Myocyte (in vitro differentiated cells): ENCODE measurements at places on chromosomes 5 and 9. TPM values are rescaled to one million over a fixed set of nuclear protein-coding genes. Genes with fewer than 3 reads are reported as not detected.

DNA sequence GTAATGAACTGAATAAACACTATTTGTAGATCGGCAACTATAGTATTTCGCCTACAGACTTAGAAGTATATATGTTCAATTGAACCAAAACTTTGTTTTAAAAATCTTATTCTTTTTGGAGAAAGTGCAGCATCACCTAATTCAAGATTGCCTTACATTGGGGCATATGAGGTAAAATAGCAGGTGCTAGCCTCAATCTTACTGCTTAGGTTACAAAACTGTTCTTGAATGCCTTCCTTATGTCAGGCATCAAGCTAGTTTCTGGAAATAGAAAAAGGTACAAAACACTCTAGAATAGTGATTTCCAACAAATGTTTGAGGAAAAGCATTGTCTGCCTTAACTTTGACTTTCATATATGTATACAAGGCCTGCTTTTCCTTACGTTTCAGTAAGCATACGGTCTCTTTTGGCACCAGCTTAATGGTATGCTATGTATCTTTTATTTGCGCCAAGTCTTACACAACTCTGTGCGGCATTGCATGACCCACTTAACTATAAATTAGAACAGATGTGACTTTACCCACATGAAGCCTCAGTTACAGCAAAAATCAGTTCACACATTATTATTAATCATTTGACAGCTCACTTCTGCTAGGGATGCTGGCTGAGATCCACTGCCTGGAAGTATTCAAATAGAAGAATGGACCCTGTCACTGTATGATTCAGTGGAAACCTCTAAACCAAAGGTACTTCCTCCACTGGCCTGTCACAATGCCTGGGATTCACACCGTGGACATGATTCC, 174.1 kb downstream of the PRELID2 start:
- no peak for DNase-seq

DNA sequence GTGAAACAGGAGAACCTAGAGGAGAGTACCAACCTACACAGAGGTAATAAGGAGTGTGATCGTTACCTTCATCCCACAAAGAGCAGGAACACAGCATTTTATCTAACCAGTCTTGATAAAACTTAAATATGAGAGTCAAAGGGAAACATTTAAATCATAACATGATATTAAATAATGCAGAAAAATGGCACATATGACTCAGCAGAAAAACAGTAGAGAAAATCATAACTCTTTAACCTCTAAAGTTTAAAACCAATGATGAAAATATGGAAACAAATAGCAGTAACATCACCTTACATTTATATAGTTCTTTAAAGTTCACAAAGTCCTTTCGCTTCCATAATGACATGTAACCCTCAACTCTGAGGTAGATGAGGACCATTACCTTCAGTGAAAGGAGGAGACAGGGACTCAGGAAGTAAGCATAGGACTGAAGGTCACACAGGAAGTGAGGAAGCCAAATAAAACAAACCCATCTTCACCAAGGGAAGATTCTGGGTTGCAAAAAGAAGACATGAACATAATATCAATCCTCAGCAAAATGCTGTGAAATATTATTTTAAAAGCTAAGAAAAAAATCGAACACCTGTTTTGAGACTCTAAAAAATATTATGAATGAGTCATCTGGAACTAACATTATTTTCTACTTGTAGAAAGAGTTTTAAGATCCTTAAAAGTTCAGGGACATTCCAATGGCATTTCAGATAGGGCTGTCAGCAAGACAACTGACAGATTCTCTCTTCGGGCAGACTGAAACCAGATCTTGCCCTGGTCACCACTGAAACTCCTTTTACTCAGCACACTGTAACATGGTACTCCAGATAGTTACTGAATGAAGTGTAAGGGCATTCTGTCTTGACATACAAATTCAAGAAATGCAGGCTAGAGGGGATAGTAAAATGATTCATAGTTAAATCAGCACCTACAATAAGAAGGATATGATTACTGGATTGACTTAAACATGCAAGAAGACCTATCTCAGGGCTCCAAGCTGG, 148.5 kb downstream of the EPB41L4A start:
- peak; percentile 22 for DNase-seq

DNA sequence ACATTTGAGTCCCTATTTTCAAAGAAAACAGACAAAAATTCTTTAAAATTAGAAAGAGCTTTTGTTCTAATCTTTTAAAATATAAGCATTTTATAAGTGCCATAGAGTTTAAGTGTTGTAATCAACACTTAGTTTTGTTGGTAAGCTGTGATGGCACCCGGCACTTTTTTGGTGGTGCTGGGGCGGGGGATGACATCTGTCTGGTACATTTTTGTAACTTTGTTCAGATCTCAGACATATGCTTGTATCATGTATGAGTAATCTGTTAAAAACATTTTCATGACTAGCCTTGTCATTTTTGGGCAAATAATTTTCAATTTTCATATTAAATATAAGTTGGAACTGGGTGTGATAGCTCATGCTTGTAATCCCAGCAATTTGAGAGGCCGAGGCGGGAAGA, 51.7 kb downstream of the UBAP1 start:
- no peak for DNase-seq

GRCh38 chr9:130040984-130041647, 1.9 kb downstream of the FNBP1 start:
- no peak for DNase-seq

GRCh38 chr5:142979636-142980035, 209.5 kb downstream of the ARHGAP26 start:
- no peak for DNase-seq

DNA sequence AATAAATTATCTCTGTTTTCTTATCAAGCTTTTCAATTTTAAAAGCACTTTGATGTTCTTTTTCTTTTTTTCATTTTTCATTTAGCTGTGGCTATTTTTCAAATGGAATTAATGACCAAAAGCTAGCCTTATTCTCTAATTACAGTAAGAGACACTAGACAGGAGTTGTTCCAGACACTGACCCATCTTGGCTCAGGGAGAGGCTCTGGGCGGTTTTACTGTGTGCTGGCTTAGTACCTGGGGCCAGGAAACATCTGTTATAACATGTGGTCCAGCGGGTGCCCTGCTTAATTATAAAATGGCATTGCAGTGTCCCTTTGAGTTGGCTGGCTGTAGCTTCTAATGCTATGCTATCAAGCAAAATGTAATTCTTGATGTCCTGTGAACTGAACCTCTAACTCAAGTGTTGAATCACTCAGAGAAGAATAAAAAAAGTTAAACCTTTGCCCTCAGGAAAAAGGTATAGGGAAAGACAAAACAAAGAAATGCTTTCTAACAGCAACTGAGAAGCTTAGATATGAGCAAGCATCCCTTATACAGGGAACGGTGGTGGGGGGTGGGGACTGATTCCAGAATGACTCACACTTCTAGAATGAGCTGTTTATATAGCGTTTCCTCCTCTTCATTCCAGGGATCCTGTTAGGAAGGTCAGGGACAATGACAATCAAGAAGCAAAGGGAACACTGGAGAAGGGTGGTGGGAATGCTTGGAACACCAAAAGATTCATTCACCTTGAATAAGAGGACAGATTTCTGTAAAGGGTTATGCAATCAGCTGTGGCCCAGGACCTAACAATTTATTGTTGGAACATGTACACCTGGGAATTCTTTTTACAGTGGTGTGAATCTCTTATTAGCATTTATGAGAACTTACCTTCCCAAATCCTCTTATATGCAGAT, 58.7 kb upstream of the NFIB start:
- DNase-seq, result peak; percentile 38

- DNase-seq, result no peak
Observed at GRCh38 chr5:114261989-114262388, 99.9 kb upstream of the KCNN2 start.

GRCh38 chr5:37926732-37927131, 86.9 kb upstream of the GDNF start:
- peak; percentile 49 for DNase-seq

Gene FASTKD3
- 11.9 and 12.1 TPM in 2 replicates for total RNA-seq

DNA sequence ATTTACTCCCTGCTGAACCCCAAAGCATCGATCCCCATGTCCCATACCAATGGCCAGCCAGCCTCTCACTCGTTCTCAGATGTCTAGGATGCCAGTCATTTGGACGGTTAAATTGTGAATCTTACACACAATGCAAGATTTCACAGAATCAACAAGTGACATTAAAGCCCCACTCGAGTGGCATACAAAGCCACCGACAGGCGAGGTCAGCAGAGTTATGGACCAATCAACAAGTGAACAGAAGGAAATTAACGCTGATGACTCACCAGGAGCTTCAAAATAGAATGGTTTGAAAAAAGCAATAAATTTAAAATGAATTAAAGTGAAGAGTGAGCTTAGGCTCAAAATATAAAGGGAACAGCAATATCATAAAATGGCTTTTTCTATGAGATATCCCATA, 8.2 kb upstream of the RUFY1 start:
- no peak for DNase-seq

Gene PCDHB11
- 3.9 and 5.3 TPM in 2 replicates for total RNA-seq

GRCh38 chr5:135651156-135651555, 72.4 kb upstream of the CXCL14 start:
- no peak for DNase-seq

DNA sequence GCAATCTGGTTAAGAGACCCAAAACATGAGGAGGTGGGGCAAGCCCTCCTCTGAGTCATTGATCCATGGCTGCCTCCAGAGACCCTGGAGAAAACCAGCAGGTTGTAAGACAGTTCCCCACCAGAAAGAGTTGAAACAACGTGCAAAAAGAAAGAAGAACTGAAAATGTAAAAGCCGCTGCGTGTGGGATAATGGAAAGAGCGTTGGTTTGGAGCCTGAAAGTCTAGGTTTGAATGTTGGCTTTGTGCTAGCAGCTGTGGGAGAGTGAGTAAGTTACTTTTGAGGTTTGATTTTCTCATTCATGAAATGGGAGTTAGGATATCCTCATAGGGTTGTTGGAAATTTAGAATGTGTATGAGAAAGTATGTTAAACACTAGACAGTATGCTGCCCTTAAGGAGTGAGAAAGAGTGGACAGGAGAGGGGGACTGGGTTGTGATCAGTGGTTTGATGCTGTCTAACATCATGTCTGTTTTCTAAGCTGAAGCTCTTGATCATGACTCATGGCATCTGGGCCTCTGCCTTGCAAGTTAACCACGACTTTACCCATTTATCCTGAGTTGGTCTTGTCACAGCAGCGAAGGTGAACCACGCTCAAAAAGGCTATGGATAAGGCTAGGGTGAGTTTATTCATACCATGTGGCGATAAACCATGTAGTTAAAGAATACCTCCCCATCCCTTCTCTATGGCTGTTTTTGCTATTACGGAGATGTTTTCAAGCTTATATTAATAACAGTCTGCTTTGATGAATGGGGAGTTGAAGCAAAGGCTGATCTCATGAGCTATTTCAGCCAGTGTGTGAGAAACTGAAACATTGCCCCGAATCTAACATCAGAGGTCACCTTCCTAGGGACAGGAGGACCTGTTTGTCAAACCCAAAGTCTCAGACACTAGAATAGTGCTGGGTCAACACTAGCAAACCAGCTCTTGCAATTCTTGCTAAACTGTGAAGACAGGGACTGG, 41.3 kb downstream of the ZNF366 start:
- DNase-seq, result peak; percentile 86

GRCh38 chr5:79133657-79134451, 22.2 kb downstream of the BHMT start:
- peak; percentile 77 for DNase-seq

Gene PCDHB3
- total RNA-seq, result 4.2 and 4.7 TPM in 2 replicates

DNA sequence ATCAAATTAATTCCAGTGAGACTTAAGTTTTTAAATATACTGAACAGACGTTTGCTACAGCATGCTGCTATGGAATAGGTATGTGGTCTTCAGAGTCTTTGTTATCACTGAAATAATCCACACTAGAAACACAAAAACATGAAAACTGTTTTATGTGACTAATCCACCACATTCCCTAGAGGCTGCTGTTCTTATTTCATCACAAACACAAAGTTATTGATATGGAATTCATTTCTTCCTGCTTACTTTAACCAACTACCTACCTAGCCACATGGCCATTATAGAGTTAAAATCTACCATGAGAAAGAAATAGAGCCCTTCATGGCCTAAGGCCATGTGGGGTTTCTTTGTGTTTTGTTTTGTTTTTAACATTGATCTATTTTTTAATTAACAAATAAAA, 232.3 kb upstream of the PTGER4 start:
- peak; percentile 21 for DNase-seq

GRCh38 chr5:154509784-154510555, 31.9 kb upstream of the HAND1 start:
- no peak for DNase-seq

DNA sequence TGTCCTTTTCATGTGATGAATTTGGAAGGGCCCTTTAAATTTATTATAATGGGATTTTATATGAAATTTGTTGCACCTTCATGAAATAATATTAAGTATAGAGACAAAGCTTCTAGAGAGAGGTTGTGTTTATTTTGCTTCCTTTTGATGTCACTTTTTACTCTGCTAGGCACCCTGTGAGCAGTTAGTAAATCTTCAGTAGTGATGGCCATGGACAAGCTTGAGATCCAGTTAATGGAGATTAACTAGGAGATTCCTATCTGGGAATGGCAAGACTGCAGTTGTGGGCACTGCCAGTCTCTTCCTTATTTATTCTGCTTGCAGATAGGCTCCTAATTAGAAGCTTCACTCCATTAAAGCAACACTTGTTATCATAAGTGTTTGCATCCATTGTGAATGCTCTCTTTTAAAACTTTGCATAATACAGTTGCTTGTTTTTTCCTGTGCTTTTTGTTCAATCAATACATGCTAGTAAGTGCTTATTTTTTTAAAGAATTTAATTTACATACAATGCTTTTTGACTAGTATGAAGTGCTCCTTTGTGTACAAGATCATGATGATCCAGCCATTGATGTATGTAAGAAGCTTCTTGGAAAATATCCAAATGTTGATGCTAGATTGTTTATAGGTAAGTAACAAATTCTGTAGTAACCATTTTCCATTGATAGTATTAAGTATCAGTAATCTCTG, 25.9 kb downstream of the UGCG start:
- DNase-seq, result no peak

DNA sequence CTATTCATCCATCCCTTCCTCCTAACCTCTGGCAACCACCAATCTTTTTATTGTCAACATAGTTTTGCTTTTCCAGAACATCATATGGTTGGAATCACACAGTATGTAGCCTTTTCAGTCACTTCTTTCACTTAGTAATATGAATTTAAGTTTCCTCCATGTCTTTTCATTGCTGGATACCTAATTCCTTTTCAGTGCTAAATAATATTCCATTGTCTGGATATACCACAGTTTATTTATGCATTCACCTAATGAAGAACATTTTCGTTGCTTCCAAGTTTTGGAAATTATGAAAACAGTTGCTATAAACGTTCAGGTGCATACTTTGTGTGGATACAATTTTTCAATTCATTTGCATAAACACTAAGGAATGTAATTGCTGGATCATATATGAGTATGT, 70.7 kb upstream of the FNIP1 start:
- DNase-seq, result no peak

DNA sequence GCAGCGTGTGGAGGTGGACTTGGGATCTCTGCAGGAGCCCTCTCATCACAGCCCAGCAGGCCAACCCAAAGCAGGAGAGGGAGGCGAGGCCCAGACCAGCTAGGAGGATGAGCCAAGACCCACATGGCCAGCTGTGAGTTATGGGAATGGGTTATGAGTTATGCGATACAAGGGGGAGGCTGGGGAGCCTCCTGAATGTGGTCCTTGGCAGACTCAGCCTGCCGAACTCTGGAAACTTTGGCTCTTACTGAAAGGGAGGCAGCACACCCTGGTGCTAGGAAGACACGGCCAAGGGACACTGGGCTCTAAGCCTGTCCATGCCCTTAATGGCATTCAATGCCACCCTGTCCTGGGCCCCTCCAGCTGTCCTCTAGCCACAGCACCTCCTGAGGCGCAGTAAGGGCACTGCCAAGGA, 7.7 kb upstream of the VAV2 start:
- peak; percentile 88 for DNase-seq
